ENCODE measurements at places on chromosomes 4 and X. TPM values are rescaled to one million over a fixed set of nuclear protein-coding genes. Genes with fewer than 3 reads are reported as not detected.

DNA sequence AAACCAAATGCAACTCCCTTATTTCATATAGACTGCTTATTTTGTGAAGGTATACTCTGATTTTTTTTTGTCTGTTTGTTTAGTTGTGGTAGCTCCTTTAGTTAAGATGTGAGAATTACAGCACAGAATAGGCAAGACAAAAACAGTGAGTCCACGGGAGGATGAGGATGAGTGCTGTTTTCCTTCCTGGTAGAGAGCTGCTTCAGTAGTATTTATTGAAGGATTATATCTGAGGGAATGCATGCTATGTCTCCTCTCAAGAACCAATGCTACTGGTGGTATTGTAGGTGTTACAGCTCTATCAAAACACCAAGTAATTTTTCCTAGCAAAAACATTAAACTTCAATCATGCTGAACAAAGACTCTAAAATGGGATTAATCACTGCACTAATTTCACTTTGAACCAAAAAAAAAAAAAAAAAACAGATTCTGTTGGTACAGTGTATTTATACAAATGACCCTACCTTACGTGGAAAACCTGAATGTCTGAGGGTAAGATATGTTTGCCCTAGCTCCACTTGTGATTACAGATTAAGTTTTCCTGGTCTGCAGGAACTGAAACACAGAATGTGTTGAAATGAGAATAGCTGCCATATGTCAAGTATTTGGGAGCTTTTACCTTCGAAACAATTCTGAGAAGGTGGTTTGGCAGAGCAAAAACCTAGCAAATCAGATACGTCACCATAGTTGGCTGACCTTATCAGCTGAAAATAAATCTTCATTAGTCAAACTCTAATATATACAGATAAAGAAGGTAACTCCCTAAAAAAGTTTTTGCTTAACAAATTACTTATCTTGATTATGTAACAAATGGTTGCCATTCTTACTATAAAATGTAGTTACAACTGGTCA is 40.3 kb downstream of the PPP3CA start:
- ATAC-seq = no peak

GRCh38 chr4:2251795-2252529 is 9.9 kb downstream of the MXD4 start:
- no peak for ATAC-seq

GRCh38 chr4:138788267-138788790 is 227.3 kb upstream of the NOCT start:
- no peak for ATAC-seq

GRCh38 chrX:121258545-121258944 is 211.1 kb downstream of the GLUD2 start:
- peak; percentile 58 for ATAC-seq

GRCh38 chr4:18051281-18051680 is 29.7 kb upstream of the LCORL start:
- ATAC-seq = no peak

DNA sequence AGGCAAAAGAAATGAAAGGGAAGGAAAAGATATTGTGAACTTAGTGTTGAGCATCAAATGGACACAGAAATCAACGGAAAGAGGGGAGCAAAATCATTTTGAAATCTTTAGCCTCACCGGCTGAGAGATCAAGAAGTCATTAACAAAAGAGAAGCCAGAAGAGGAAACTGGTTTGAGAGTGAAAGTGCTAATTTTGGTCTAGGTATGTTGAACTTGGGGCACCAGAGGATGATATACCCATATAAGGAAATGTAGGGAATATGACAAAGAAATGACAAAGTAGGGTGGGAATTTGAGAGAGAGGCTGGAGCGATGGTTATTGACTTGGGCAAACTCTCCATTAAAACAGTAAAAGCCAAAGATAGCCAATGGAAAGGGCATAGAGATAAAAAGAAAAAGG is 183.4 kb upstream of the ATOH1 start:
- ATAC-seq = no peak

DNA sequence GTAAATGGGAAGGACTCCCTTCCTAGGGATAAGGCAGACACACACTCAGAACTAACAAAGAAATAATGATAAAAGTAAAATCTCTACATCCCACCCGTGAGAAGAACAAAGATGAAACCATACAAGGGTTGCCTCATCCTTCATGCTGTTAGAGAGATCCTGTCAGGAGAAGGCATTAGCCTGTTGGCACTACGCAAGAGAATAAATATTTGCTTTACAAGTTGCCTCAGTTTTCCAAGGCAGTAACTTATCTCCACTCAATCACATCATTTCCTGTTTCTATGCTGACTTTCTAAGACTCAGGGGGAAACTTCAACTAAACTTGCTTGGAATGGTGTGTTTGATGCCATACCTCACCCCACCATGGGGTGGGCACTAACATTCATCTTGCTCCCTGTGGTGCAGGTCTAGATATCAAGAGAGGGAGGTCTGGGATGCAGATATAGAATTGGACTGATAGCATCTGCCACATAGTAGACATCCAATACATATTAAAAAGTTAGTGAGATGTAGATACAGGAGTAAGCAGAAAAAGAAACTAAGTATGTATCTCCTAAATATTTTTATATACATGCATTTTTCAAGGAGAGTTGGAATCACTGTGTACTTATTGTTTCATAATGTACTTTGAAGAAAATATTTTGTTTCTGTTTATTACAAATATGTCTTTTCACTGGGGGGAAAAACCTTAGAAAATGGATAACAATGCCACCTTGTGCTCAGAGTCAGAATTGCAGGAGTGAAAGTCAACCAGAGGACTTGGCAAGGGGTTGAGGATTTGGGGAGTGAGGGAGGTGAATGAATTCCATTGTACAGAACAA is 57.2 kb upstream of the BEX4 start:
- ATAC-seq = no peak

- ATAC-seq = no peak
Observed at GRCh38 chrX:8323356-8323755, 141.3 kb upstream of the VCX3B start.

DNA sequence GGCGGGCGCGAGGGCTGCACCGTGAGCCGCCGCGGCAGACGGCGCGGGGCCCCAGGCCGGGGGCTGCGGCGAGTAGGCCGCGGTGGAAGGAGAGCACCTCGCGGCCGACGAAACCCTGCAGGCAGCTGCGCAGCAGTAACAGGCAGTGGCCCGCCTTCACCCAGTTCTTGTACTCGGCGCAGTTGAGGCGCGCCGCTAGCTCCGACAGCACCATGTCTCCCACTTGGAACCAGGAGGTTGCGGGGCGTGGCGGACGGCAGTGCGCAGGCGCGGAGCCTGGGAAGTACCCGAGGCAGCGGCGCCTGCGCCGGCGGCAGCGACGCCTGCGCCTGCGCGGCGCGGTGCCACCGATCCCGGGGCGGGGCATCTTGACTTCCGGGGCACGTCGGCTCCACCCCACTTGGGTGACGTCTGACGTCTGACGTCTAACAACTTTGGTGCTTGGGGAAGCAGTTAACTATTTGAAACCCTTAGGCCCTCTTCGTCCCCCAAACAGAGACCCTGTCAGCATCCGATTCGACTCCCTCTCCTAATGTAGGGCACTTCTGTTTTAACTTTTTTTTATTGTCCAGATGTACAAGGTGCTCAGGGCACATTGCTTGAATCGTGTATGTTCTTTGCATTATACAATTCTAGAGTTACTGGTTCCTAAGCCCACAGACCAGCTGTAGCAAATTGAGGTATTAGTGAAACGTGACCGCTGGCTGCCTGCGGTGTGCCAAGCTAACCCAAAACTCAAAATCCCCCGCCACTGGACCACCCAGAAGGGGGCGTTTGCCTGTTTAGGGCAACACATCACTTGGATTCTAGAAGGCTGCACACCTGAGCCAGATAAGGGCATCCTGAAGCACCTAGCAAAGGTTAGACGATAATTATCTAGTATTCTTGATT is at the start of gene CXorf38:
Gene CXorf38 (minus strand): TSS at position 255 of the 891 bp plus-strand sequence. CDS start 41 bp downstream, at position 214.
- ATAC-seq = peak; percentile 77

- ATAC-seq = no peak
Observed at GRCh38 chrX:49039598-49040375, 3.4 kb downstream of the TFE3 start.

DNA sequence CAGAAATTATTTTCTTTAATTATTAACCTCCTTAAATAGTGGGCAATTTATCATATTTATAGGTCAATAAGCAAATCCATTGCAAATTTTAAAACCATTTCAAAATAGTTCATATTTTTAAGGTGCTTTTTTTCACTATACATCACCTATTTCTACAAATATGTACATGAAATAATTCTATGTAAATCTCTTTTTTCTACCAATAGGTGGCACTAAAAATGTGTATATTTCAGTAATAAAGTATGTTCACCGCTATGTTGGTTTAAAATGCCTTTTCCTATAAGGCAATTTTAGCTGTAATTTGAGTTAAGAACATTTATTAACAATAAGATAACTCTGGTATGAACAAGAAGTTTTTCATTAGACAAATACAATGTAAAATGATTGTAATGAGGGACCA is 672.2 kb downstream of the KCTD8 start:
- no peak for ATAC-seq

DNA sequence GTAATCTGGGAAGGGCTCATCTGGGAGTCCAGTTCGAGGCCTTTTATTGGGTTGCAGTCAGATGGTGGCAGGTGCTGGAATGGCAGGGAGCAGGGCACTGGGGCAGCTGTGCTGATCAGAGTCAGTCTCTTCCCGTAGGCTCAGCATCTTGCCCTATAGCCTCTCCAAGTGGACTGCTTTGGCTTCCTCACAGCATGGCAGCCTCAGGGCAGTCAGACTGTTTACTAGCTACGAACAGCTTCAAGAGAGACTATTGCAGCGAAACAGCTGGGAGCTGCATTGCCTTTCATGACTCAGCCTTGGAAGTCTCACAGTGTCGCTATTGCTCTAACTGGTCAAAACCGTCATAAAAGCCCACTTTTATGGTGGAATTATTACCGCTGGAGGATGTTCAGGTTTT is 26.8 kb upstream of the DUSP21 start:
- no peak for ATAC-seq

DNA sequence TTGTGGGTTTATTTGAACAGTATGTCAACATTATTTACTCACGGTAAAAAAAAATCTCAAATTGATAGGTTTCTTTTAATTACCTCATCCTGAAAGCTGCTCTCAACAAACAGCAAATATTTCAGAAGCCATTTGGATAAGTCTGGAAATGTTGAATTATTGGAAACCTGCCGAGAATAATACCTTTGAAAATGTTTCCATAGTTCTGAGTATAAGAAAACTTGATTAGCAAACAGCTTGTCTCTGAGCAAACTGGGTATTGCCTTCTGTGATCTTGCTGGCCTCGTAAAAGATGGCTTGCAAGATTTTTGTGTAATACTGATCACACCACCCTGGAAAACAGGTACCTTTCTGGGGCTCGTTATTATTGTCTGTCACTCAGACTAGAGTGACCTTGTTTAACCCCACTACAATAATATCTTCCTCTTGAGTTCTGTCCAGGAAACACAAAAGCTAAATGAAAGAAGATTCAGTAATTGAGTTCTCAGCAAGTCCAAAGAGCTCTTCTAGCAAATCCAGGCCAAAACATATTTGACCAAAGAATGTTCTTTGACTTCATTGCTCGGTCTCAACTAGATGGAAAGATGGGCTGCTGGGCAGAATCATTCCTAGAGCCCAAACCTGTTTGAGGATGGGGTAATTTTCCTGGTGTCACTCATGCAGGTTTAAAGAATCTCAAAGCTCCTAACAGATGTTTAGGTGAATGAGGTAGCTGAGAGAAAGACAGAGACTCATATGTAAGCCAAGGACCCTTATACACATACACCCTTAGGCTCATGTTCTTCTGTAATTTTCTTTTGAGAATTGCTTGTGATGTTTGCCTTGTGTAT is 255.6 kb upstream of the JADE1 start:
- ATAC-seq = no peak

- peak; percentile 58 for ATAC-seq
Observed at GRCh38 chrX:102651242-102652011, at the start of gene GPRASP1. Gene GPRASP1, plus strand, starts transcription at chrX:102651483. Its CDS starts 2,431 bp downstream, at chrX:102653914.

DNA sequence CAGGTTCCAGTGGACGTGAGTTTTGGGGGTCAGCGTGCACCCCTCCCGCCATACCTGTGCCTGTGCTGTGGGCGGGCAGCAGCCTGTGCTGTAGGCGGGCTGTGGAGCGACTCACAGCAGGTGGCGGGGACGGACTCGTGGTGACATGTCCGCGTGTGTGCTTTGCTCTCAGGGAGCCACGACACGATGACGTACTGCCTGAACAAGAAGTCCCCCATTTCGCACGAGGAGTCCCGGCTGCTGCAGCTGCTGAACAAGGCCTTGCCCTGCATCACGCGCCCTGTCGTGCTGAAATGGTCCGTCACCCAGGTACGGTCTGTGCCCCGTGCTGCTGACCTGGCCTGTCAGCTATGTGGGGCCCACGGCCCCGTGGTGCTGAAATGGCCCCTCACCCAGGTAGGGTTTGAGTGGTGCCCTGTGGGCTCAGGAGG is 7.4 kb downstream of the PLCXD1 start:
- no peak for ATAC-seq

GRCh38 chr4:89619206-89619962 is 217.6 kb downstream of the SNCA start:
- peak; percentile 86 for ATAC-seq

DNA sequence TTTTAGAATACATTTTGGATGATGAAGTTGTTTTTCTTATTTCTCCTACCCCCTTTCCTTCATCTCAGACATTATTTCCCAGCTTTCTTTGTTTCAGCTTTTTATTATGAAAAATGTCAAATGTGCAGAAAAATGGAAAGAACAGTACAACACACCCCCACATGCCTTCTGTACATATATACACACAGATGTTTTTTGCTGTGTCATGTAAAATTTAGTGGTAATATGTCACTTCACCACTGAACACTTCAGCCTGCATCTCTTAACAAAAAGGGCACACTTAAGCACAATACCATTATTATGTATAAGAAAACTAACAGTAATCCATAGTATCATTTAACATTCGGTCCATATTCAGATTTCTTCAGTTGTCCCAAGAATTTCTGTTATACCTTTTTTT is 37.8 kb downstream of the OCRL start:
- no peak for ATAC-seq

- peak; percentile 67 for ATAC-seq
Observed at GRCh38 chr4:184534511-184535391, 60.4 kb upstream of the IRF2 start.

Gene NUDT9
- 4.4 TPM for total RNA-seq

Gene SSX2
- total RNA-seq = not detected

Gene FAM241A
- 3.8 TPM for total RNA-seq

Gene CDX4
- total RNA-seq = not detected

Gene FAAH2
- 13.2 TPM for total RNA-seq

Gene CENPE
- 39.4 TPM for total RNA-seq

Gene CT45A5
- total RNA-seq = not detected

Gene CYSLTR1
- total RNA-seq = 0.71 TPM

Gene ZNF732
- not detected for total RNA-seq
